ENCODE measurements at places on chromosomes 16 and 17.
A peak's percentile ranks its signal among the peaks of the same experiment; 100 is the strongest.

GRCh38 chr17:54967621-54968261 is 713 bp downstream of the COX11 start:
- DNase-seq: no peak

- no peak for DNase-seq
Observed at GRCh38 chr17:13297183-13297582, 279.4 kb upstream of the ELAC2 start.

DNA sequence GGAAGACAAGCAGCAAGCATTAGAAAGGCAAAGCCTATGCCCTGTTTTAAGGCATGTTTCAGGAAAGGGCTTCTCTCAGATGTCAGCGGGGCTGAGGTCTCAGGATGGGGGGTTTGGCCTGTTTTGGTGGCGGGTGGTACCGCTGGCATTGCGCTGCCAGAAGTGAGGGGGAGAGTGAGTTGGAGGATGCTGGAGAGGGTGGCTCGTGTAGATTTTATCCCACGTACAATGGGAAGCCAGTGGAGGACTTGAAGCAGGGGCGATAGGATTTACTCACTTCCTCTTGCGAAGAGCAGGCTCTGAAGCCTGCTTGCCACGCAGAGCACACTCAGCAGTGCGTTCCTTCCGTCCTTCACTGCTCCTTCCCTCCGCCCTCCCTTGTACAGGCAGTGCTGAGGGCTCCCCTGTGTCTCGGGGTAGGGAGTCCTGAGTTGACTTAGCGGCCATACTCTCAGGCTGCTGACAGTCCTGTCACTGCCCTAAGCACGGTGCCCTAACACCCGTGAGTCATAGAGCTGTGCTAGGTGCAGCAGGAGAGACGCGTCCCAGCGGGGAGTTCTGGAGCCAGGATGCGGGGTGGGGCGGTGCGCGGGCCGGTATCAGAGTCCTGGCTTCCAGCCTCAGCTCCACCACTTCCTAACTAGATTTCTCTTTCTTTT is 113.1 kb downstream of the SNX29 start:
- no peak for DNase-seq

DNA sequence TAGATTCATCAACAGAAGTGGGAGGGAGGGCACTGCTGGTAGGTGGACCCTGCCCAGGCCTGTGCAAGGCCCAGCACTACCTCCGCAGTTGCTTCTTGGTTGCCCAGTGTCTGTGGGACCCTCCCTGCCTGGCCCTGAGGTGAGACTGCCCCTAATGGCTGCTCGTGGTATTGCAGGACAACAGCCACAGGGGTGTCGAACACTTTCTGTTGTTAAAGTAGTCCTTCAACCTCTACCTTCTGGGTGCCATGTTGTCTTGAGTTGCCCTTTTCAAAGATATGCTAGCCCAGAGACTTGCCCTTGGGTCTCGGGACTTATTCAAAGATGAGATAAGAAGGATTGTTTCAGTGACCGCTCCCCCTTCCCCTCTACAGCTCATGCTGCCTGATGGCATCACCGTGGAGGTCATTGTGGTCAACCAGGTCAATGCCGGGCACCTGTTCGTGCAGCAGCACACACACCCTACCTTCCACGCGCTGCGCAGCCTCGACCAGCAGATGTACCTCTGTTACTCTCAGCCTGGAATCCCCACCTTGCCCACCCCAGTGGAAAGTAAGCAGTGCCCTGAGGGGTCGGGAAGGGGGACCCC is 29.1 kb downstream of the AKAP1 start:
- peak; percentile 65 for DNase-seq

DNA sequence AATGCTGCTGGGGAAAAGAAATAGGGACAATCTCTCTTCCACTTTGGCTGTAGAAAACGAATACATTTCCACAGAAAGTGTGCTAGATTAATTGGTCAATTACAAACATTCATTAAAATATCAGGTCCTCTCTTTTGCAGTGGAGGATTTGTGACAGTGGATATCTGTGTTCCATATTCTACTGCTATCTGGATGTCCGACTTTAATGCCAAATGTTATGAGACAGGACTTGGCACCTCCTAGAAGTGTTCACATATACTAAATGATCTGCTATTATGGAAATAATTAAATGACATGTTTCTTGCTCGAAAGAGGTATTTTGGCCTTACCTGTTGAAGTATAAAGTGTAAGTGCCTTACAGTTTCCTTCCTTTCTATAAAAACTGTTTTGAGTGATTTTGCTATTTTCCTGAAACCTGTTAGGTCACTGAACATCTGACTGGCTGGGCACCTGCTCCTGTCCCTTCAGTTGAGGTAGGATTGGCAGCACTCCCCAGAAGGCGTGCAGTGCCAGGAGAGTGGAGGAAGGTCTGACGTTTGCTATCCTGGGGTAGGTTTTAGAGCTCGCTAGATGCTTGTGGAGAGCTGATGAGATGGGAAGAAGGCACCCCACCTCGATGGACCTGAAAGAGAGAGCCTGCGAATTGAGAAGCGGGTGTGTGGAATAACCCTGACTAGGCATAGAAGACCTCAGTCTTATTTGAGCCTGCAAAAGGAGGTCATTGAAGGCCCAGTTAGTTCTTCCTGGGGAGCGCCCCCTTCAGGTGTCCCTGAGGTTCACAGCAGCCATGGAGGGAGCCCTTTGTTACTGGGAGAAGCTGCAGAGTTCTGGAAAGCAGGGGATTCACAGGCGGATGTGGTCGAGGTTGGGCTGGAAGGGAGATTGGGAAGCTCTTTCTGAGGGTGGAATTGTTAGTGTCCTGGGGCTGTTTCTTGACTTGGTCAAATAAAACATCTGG is 159.4 kb upstream of the ZNF267 start:
- no peak for DNase-seq

DNA sequence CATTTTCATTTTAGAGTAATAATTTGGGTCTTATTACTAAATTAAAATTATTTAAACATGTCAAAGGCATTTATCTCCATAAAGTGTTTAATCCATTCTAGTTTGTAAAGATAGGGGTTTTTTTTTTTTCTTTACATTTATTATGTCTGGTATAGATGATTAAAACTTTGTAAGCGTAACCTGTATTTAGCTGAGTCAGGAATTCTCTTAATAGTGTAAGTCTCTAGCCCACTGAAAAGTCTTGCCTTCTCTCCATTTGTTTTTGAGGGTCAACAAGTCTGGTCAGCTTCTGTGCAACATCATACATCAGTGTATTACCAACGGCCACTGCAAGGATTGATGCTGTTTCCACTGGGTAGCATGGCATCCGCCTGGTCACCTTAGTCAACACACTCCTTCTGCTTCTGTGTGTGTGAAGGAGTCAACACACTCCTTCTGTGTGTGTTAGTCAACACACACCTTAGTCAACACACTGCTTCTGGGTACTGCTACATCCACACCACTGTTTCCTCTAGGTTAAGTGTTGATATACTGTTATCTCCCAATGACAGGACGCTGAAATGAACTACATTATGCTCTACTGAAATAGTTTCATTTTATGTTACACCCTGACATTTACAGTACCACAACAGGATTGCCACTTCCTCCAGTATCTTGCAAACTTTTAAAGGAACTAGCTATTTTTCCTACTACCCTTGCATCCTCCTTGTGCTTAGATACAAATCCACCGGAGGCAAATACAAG is 37.3 kb upstream of the VWA3A start:
- no peak for DNase-seq

- no peak for DNase-seq
Observed at GRCh38 chr16:57444711-57445110, 2.5 kb downstream of the CIAPIN1 start.

DNA sequence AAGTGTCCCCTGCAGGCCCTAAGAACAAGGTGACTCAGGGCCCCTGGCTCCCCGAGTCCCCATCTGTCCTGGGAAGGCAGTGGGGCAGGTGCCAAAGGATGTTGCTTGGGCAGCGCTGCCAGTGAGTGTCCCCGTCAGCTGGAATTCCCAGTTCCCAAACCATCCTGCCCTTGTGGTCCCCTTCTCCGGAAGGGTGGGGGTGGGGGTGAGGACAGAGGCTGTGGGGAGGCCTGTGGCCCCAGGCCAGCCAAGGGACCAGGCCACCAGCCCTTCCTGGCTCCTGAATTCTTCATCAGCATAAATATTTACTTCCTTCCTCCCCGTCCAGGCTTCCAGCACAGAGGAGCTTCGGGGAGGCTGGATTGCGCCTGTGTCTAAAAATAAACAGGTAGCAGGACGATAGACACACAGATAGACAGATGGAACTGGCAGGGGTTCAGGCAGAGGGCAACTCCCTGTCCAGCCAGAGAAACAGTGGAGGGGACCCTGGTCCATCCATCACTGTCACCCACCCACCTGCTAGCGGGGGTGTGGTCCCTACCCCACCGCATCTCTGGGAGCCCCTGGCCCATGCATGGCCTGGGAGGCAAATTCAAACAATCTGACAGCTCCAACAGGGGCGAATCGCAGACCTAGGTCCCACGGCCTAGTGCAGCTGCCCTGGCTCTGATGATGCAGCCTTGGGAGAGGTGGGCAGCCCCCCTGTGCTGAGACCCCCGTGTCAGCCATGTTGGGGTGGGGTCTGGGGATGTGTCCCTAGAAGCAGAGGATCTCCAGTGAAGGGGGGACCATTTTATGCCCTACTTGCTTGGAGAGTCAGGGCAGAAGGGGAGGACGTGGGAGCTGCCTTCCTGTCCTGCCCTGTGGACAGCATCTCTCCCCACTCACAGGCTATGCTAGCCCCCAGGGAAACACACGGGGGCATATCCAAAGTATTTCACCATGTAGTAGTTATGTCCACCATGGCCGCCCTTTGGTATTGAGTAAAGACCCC is 13.2 kb downstream of the GLIS2 start:
- no peak for DNase-seq

- no peak for DNase-seq
Observed at GRCh38 chr17:72299100-72299499, 178.3 kb downstream of the SOX9 start.

DNA sequence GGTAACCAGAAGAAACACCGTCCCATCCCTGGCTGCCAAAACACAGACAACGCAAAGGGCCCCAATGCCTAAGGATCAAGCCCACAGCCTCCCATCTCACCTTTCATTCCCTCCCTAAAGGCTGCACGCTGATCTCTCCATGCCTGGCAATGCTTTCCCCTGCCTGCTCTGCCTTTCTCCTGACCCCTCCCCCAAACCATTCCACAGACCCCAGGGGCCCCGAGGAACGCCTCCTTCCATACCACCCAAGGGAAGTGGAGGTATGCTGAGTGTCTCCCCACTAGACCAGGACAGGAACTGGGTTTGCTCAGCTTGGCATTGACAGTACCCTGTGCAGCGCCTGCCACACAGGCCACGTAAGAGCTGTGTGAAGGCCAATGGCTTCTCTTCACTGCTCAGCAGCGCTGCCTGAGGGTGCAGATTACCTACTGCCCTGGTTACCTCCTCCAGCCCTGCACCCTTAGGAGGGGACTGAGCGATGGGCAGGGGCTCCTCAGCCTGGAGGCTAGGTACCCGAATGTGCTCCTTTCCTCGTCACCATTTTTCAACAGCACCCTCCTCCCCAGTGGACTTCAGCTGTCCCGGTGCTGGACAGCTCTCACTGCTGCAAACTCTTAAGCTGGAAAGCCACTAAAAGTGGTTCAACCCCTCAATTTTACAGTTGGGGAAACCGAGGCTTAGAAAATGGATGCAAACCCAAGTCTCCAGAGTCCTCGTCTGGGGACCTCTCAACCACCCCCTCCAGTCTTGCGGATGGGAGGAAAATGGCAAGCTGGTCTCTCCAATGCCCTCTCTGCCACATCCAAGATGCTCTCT is 45.0 kb downstream of the SRCIN1 start:
- DNase-seq: peak; percentile 26

- DNase-seq: no peak
Observed at GRCh38 chr16:58464047-58464915, 35.7 kb upstream of the NDRG4 start.

DNA sequence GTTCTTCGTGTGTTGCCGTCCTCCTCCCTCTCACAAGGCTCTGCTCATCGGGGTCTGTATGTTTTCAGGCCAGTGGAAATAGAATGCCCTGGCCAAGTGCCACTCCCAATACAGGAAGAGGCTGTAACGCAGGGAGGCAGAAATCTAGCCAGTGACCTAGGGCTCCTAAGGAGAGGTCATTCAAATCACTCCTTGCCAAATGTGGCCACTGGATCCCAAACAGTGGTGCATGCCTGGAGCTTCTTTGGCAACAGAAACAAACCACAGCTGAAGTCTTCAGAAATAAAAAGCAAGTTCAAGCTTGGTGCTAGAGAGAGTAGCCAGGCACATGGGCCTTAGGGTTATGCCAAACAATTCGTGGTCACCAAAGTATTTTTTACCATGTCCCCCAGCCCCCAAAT is 66.1 kb downstream of the SMG6 start:
- DNase-seq: no peak

DNA sequence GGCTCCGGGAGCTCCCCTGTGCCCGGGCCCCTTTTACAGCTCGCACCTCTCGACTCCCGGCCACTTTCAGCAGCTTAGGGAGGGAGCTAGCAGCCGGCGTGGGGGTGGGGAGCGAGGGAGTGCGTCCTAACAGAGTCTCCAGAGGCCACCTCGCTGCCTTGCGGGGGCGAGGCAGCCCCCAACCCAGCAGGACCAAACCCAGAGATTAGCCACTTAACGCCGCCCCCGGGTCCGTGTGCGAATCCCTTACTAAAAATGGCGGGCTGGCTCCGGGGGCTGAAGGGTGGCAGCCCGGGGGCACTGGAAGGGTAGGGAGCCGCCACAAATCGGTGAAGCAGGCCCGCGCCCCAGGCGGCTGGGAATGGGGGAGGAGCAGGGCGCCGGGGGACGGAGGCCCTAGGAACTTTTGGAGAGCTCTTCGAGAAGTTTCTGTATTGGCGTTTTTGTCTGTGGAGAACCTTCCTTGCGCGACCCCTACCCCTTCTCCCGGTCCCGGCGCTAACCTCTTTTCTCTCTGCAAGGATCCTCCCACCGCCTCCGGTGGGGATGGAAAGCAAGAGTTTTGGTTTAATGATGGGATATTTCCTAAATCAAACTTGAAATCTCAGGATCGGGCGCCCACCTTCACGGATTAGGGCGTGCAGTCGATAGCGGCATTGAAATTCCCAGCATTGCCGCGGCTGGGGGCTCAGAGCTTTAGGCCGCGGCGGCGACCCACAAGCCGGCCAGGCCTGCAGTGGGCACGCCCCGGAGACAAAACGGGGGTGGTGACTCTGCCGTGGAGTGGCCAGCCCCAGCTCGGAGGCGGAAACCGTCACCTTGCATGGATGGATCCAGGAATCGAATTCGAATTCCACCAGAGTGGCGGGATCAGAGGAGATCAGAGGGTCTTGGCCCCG is 793 bp upstream of the IRX3 start:
- no peak for DNase-seq

DNA sequence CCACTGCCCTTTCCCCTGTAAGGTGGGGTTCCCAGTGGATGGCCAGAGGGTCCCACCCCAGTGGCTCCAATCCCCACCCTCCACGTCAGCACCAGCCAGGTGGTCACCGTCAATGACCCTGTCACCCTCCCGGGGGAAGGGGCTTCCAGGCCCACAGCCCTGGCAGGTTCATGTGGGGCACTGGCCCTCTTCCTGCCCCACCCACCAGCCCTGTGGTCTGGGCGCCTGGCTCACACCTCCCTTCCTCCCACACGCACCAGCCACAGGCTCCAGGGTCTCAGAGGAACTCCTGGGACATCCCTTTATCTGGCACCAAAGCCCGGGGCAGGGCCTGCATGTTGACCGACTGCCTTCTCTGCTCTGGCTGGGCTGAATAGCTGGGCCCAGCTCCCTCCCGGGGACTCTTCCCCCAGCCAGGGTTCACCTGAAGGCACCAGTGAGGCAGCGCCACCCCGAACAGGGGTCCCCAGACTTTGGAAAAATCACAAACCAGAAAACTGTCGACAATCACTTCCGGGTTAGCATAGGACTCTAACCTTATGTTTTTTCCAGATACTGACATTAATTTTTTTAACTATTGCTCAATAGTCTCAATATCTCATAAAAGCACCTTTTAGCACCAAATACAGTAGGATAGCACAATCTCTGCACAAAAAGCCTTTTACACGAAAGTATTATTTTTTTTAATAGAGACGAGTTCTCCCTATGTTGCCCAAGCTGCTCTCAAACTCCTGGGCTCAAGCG is 21.9 kb upstream of the ZC3H18 start:
- no peak for DNase-seq

- no peak for DNase-seq
Observed at GRCh38 chr17:79785900-79786810, 8.2 kb downstream of the CBX2 start.

All from activated CD4-positive, alpha-beta T cell treated with anti-CD3 and anti-CD28 coated beads, Interleukin-2, amount 50 U/mL, for 1 hour (primary cell).